Chondrocyte (in vitro differentiated cells): ENCODE measurements at places on chromosomes 16 and 17. TPM values are rescaled to one million over a fixed set of nuclear protein-coding genes. Genes with fewer than 3 reads are reported as not detected.

- peaks cover 10% of the 10 kb centered on the region for H3K4me1 ChIP-seq
- peaks cover 23% of the 10 kb centered on the region for H3K27me3 ChIP-seq
- peak overlapping the region; percentile 17 for H3K4me3 ChIP-seq
- H3K36me3 ChIP-seq: peaks cover 5% of the 10 kb centered on the region
- DNase-seq: no peak
Measured at GRCh38 chr16:29877266-29877961, 14.4 kb upstream of the CDIPT start.

GRCh38 chr16:80946481-80946880 is 60.2 kb downstream of the CMC2 start:
- no peak overlapping the region for H3K27ac ChIP-seq
- no peak overlapping the region for H3K4me3 ChIP-seq
- H3K4me1 ChIP-seq: no peaks in the 10 kb centered on the region
- peaks cover 11% of the 10 kb centered on the region for H3K27me3 ChIP-seq
- peaks cover 3% of the 10 kb centered on the region for H3K36me3 ChIP-seq

DNA sequence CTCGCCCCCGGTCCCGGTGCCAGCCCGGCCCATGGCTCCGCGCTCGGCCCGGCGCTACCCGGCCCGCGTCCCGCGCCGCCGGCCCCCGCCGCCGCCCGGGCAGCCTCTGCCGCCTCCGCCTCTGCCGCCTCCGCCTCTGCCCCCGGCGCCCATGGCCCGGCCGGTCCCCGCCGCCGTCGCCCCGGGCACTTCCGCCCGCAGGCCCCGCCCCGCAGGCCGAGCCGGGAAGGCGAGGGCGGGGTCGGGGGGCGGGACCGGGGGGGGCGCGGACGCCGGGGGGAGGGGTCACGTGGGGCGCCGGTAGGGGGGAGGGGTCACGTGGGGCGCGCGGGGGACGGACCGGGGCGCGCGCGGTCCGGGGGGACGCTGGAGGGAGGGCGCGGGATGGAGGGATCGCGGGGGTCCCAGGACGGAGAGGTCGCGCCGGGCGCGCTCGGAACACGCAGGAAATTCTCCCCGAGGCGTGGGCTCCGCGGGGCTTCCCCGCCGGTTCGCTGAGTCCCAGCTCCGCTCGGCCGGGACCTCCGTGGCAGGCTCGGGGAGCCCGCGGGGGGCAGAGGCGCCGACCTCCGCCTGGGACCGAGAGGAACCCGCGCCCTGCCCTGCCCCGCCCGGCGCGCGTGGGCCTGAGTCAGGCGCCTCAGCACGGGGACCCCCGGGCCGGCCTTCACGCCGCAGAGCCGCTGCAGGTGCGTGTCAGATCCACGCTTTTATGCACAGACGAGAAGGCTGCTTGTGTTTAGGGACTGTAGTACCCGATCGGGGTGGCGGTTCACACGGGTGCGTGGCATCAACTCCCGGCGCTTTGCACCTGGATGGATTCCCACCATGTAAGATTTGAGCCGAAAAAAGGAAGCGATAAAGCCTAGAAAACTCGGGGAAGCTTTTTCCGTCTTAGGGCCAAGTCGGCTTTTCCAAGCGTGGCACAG is at the start of gene PGAP6:
PGAP6 (minus strand) TSS at position 190 of the 929 bp plus-strand sequence; CDS start at position 33, 157 bp downstream.
- peaks cover 27% of the 10 kb centered on the region for H3K4me1 ChIP-seq
- peaks cover under 1% of the 10 kb centered on the region for H3K36me3 ChIP-seq
- DNase-seq: no peak
- H3K4me3 ChIP-seq: peak within 1 kb of the TSS; percentile 77
- no peaks in the 10 kb centered on the region for H3K27me3 ChIP-seq

Gene MRPS23
- total RNA-seq: 30.3 to 33.3 TPM (median 33.1 TPM) in 3 replicates

DNA sequence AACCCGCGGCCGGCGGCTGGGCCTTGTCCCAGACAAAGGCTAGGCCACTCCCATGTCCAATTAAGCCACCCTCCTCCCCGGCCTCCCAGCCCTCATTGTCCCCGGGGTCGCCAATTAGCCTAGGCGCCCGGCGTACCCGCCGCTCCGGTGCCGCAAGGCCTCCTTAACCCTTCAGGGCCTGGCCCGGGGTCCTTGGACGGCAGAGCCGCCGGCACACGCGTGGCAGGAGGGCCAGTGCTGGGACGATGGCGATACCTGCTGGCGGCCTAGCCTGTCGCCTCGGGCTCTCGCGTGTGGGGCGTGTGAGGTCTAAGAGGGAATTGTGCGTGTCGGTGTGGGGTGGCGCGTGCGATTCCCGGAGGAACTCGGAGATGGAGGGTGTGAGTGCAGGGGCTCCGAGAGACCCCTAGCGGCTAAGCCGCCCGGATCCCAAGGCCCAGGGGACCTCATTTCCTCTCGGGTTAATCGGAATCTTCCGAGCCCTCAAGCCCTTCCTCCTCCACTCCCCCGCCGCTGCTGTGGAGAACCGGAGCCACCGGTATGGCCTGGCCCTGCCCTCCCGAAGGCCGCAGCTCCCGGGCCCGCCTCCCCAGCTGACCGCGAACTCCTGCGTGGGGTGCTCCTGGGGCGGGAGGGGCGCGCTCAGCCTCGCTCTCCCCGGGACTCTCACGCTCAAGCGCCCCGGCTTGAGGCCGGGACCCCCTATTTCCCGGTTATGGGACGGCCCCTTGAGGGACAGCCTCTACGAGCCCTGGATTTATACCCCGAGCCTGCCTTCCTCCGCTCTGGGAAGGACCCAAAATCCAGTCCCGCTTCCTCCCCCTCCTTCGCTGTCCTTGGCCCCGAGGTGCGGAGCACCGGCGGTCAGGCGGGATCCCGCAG is 11.9 kb downstream of the TBX2 start:
- peak; percentile 87 for DNase-seq
- H3K27ac ChIP-seq: peak overlapping the region; percentile 63
- peak overlapping the region; percentile 70 for H3K4me3 ChIP-seq
- no peaks in the 10 kb centered on the region for H3K36me3 ChIP-seq

Gene CMTM1
- 6.3 to 11.9 TPM (median 9.6 TPM) in 3 replicates for total RNA-seq

DNA sequence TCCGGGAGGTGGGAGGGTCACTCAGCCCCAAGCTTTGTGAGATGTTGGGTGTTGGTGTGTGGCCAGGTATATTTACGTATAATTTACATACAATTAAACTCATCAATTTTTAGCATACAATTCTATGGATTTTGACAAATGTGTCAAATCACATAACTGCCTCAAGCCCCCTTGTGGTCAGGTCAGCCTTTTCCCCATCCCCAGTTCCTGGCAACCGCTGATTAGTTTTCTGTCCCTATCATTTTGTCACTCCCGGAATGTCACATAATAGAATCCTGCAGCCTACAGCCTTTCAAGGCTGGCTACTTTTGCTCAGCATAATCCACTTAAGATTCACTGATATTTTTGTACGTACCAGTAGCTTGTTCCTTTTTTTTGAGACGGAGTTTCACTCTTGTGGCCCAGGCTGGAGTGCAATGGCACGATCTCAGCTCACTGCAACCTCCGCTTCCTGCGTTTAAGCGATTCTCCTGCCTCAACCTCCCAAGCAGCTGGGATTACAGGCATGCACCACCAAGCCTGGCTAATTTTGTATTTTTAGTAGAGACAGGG is 19.3 kb upstream of the RAI1 start:
- peaks cover 8% of the 10 kb centered on the region for H3K36me3 ChIP-seq
- no peak for DNase-seq
- no peaks in the 10 kb centered on the region for H3K27me3 ChIP-seq
- H3K4me3 ChIP-seq: no peak overlapping the region

- H3K27me3 ChIP-seq: peaks cover 3% of the 10 kb centered on the region
- no peaks in the 10 kb centered on the region for H3K36me3 ChIP-seq
- peaks cover 10% of the 10 kb centered on the region for H3K4me1 ChIP-seq
Measured at GRCh38 chr17:7056386-7056785, 12.5 kb upstream of the SLC16A11 start.

- H3K36me3 ChIP-seq: peaks cover 14% of the 10 kb centered on the region
- no peak overlapping the region for H3K4me3 ChIP-seq
- DNase-seq: no peak
- no peaks in the 10 kb centered on the region for H3K4me1 ChIP-seq
- no peaks in the 10 kb centered on the region for H3K27me3 ChIP-seq
Measured at GRCh38 chr17:4548061-4548461, 7.1 kb downstream of the MYBBP1A start.

Gene SMPD3
- 0.07 TPM in 1 of 3 replicates, not detected in the others for total RNA-seq

DNA sequence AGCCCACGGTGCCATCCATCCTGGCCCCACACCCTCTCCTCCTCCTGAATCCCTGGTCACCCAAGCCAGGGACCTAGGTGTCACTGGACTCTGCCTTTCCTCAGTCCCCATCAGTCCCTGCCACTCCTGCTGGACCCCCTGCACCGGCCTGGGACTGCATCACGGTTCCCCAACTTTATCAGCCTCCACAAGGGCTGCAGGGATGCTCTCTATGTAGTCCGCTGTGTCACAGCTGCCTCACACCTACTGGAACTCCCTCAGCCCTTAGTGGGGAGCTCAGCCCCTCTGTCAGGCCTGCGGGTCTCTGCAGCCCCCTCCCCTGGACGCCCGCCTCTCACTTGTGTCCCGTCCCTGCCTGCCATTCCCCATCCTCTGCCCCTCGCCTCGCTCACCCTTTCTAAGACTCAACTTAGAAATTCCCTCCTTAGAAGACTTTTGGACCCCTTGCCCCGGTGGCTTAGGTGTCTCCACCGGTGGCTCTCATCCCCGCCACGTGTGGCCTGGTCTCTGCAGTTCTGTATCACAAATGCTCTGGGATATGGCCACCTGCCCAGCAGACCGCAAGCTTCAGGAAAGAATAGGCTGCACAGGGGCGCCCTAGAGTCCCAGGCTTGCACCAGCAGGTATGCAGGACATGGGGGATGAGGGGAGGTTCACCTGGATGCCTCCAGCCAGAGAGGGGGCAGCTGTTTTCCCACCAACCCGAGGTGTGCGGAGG is 62.9 kb downstream of the PRMT7 start:
- H3K4me1 ChIP-seq: no peaks in the 10 kb centered on the region
- no peak overlapping the region for H3K27ac ChIP-seq
- no peak overlapping the region for H3K4me3 ChIP-seq
- peak; percentile 82 for DNase-seq
- peaks cover 5% of the 10 kb centered on the region for H3K27me3 ChIP-seq

DNA sequence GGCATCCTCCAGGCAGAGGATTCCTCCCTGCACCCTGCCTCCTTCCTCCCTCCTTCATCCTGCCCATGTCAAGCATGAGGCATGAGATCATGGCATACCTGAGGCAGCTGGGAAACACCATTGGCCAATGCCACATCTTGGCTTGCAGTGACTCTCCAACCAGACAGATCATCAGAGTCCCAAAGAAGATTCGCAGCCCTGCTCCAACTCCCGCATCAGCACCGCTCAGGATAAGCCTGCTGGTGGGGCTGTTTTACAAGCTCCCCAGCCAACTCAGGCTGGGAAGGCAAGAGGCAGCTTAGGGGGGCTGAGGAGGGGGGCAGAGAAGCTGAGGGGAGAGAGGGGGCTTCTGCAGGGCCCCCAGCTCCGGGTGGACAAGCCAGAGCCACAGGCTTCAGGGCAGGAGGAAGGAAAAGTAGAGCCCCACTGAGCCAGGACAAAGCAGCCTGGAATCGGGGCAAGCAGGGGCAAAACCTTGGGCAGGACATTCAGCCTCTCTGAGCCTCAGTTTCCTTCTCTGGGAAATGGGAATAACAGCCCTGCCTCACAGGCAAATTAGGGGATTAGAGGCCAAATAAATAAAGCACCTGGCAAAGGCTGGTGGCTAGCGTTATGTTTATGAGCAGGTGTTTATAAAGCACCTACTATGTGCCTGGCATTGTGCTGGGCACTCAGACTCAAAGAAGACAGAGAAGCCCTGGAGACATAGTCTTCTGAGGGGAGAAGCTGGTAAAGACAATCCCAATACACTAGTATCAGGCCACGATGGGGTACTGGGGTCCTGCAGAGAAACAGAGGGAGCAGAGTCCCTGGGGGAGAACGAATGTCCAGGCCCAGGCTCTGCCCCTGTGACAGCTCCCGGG is 88.1 kb downstream of the GOSR1 start:
- no peak for DNase-seq
- H3K4me1 ChIP-seq: peaks cover 8% of the 10 kb centered on the region
- H3K4me3 ChIP-seq: no peak overlapping the region
- H3K27ac ChIP-seq: no peak overlapping the region
- H3K27me3 ChIP-seq: peaks cover 3% of the 10 kb centered on the region

DNA sequence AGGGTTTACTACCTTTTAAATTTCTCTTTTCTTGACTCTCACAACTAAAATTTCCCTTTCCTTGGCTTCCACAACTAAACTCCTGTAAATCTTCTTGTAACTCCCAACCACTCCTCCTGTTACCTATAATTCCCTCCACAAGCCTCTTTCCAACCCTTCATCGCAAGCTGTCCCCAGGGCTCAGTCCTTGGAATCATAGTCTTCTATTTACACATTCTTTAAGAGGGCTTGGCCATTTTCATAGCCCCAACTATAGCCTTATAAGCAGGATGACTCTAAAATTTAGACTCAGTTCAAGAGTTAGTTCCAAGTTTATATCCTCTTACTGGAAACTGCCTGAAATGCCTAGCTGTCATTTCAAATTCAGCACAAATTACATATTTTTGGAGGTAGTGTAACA is 23.9 kb downstream of the GLG1 start:
- peaks cover 52% of the 10 kb centered on the region for H3K4me1 ChIP-seq
- H3K4me3 ChIP-seq: no peak overlapping the region
- no peak for DNase-seq
- H3K27me3 ChIP-seq: no peaks in the 10 kb centered on the region

GRCh38 chr17:18314059-18314730 is 599 bp downstream of the TOP3A start:
- DNase-seq: no peak
- peaks cover 63% of the 10 kb centered on the region for H3K4me1 ChIP-seq
- H3K27ac ChIP-seq: peak overlapping the region; percentile 98
- H3K36me3 ChIP-seq: peaks cover 3% of the 10 kb centered on the region
- H3K27me3 ChIP-seq: no peaks in the 10 kb centered on the region

DNA sequence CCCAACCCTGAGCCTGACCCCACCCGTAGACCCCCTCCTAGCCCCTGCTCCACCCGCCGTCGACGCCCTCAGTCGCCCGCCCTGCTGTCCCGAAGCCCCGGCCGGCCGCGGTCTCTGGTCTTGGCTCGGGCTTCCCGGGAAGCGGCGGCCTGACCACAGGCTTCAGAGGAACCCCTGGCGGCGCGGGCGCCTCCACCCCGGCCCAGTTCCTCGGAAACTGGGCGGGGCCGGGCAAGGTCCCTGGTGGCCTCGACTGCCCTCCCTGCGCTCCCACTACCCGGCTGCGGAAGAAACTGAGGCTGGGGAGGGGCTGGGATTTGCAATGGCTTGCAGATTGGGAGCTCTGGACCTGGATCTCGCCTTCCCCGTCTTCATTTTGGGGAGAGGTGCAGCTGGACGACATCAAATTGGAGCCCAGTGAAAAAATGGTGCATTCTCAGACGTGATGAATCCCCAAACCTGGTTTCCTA is 692 bp upstream of the SOCS1 start:
- H3K36me3 ChIP-seq: no peaks in the 10 kb centered on the region
- peak overlapping the region; percentile 99 for H3K27ac ChIP-seq
- DNase-seq: no peak
- peak overlapping the region; percentile 95 for H3K4me3 ChIP-seq
- H3K4me1 ChIP-seq: peaks cover 32% of the 10 kb centered on the region
- H3K27me3 ChIP-seq: peaks cover 5% of the 10 kb centered on the region
